Glutamatergic neuron (in vitro differentiated cells): ENCODE measurements at places on chromosomes 5 and 9.

- no peak for DNase-seq
Measured at GRCh38 chr9:132141344-132141947, 20.4 kb upstream of the NTNG2 start.

DNA sequence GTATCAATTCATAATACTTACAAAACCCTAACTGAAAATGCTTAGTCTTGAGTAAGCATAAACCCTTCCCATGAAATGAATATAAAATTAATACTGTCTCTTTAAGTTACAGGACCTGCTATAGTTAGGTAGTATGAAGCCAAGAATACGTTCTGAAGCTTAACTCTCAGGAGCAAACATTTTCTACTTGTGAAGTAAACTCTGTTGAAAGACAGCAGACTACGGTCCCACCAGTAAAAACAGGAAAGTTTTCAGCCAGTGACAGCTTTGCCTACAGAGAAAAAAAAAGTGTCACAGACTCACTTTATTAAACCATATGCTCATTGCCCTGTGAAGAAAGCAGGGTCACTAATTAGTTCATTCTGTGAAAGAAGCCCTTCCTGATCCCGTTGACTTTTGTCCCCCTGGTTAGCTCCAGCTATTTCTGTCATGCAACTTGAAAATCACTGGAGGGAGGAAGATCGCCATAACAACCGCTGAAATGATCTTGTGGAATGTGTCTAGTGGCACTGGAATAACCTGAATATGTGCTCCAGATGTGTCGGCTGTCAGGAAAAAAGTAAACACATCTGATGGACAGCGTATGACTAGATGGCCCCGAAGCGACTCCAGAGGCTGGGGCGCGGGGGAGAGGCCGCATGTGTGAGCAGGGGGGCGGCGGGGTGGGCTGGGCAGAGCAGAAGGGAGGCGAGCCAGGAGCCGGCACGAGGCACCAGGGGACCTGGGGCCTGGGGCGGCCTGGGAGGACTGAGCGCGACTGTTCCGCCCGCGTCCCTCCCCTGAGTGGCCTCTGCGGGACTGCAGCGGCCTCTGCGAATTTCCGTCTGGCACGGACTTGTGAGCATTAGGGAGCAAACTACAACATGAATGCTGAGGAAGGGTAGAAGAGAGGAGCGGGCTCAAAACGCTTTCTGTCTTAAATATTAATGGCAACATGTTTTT lies 41.9 kb downstream of the BNC2 start:
- peak; percentile 67 for DNase-seq

GRCh38 chr9:89394412-89394811 lies 76.1 kb downstream of the SECISBP2 start:
- DNase-seq = no peak

DNA sequence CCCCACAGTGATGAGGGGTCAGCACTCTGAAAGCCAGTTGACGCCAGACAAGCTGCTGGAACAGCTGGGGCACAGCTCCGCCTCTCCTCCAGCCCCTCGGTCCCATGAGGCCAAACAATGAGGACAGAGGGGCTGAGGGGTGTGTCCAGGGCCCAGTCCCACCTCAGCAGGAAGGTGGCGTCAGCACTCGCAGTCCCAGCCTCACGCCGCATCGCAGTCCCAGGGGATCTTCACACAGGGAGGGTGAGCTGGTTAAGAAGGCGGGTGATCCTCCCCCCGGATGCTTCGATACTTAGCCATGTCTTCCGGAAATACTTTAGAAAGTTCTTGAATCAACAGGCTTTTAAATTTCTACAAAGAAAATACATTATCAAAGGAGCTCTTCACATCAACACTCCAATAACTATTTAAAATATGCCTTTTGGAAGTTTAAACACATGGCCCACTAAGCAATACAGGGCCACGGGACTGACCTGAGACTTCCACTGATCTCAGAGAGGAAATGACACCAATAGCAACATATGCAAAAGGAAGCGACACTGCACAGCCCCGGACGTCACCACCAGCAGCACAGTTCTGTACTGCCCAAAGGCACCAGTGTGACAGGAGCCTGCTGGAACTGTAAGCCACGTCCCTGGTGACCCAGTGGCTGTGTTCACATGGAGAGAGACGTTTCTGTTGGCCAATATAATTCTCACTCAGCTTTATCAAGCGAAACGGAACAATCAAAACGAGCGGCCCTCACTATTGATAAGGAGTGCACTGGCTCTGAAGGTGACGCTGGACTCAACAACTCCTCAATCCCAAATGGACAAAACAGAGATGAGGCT lies 5.9 kb downstream of the MED10 start:
- no peak for DNase-seq

- no peak for DNase-seq
Measured at GRCh38 chr5:54093081-54093492, 217.3 kb downstream of the ARL15 start.

- no peak for DNase-seq
Measured at GRCh38 chr9:78692871-78693270, 395.9 kb downstream of the PSAT1 start.

- no peak for DNase-seq
Measured at GRCh38 chr9:33467526-33467925, 6.2 kb downstream of the NOL6 start.

DNA sequence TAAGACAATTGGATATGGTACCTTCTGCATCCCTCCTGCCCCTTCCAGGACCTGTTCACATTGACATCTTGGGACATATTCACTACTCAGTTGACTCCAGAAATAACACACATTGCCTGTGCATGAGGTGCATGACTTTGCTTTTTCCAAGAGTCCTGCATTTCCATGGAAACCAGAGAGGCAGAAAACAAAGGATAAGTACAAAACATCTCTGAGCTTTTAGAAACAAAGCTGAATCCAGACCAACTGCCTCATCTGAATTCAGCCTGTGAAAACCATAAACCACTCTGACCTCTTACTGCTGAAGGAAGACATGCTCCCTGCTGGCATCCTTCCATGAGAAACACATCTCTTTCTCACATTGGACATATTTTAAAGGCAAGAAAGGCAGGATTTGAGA lies 695.1 kb downstream of the TAF11L14 start:
- no peak for DNase-seq

DNA sequence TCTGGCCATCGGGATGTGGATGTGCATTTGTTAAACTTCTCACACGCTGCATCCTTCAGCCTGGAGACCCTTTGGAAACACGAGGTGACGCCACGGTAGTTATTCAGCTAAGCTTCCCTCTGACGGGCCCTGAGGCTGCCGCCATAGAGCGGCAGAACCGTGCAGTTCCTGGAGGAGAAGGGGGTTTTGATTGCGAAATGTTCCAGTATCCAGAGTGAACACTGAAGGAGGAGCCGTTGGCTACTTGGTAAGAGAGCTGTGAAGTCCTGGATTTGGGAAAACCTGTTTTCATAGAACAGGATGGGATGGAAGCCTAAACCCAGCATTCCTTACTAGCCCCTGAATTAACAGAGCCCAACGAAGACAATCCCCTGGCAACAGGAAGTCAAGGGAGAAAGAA lies 23.0 kb upstream of the EXOC3 start:
- no peak for DNase-seq

DNA sequence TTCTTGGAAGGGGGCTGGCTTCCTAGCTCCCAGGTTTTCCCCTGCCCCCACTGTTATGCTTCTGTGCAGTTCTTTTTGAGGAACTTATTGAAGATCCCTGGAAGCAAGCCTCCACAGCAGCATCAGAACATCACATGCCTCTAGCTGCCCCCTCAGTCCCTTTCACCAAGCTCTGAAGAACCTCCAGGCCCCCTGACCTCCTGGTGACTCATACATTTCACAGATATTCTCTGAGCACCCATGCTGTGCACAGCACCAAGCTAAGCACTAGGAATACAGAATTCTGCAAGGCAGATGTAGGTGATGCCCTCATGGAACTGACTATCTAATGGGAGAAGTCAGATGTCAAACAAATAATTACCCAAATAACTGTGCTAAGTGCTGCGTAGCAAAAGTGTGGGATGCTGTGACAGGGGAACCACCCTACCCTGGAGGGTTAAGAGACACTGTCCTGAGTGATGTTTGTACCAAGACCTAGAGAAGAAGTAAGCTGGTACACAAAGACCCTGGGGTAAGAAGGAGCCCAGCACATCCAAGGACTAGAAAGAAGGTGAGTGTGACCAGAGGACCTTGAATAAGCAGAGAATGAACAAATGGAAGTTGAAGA lies 213.7 kb upstream of the NR4A3 start:
- DNase-seq = no peak

DNA sequence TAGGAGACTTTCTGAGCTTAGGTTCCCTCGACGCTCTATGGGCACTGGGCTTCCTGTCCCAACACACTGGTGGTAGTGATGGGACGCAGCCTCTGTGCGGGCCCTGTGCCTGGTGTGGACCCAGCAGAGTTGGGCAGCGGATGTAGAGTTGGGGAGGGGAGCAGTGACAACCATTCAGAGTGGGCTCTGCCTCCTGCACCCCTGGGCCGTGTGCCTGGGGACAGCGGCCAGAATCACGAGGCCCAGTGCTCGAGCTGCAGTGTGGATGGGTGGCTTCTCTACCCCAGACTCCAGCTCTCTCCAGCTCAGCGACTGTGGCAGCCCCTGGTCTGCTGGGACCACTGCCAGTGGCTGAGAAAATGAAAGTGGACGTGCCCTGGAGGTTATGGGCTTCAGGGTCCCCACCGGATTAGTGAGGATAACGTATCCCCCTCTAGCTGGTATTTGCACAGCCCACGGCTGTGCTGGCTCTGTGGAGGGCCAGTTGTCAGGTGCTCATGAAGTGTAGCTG lies 18.6 kb downstream of the RXRA start:
- no peak for DNase-seq

DNA sequence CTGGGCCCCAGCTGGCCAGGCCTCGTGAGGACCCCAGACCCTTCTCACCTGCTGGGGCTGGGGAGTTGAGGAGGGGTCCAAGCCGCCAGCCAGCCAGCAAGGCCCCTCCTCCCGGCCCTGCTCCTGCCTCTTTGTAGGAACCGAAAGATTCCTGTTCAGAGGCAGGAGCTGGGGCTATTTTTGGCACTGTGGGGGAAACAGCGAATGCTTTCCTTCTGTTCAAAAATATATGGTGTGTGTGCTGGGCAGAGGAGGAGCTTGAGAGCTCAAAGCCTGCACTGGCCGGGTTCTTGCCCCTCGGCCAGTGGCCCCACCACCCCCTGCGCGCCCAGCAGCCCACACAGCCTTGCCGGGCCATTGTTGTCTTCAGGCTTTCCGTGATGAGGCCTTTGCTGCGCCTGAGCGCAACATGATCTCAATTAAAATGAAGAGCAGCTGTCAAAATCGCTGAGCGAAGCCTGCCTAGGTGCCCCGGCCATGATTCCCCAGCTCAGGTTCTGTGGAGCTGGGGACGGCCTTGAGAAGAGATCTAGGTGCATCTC lies 13.4 kb downstream of the NCS1 start:
- peak; percentile 35 for DNase-seq

DNA sequence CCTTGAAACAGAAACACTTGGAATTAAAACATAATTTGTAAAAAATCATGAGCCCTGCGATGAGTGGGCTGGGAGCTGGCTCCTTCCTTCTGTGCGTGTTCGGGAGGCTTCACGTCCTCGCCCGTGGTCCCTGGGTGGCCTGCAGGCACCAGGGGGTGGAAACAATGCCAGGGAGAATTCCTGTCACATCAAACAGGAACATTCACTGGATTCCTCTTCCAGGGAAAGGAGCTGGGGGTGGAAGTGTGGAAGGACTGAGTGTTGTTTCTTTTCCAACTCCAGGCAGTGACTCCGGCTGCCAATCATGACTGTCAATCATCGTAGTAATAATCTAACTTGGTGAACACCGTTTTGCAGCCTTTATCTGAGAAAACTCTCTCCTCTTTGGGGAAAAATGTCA lies 10.3 kb downstream of the TOR1A start:
- no peak for DNase-seq

DNA sequence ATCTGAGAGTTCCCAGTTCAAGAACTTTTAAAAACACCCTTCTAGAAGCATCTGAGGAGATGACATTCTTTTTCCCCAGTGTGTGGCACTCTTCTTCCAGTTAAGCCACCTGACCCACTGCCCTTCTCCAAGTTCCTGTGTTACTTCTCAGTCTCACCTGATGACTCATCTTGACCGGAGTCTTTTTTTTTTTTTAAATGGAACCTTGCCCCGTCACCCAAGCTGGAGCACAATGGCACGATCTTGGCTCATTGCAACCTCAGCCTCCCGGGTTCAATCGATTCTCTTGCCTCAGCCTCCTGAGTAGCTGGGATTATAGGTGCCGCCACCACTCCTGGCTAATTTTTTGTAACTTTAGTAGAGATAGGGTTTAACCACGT lies 224.1 kb upstream of the DAB2 start:
- no peak for DNase-seq

GRCh38 chr5:129384736-129385135 lies 75.4 kb upstream of the ADAMTS19 start:
- DNase-seq = no peak

- DNase-seq = no peak
Measured at GRCh38 chr5:158354958-158355357, 496.0 kb upstream of the CLINT1 start.

DNA sequence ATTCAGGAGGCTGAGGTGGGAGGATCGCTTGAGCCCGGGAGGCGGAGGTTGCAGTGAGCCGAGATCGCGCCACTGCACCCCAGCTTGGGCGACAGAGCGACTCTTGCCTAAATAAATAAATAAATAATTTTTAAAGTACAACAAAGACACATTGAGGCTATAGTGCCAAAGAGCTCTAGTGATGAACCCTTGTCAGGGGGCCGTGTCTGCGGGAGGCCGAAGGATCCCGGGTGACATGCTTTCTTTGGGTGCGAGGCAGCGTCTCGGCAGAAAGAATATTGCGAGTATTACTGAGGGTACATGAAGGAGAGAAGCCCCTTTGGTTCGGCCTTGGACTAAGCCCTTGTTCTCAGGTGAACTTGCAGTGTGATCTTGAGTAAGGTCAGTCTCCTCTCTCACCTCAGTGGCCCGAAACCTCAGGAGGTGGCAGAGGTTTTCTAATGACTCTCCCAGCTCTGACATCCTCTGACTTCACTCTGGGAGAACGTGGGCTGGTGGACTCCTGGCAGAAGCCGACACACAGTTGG lies 397 bp upstream of the RECK start:
- no peak for DNase-seq

- no peak for DNase-seq
Measured at GRCh38 chr5:124739634-124740025, 6.8 kb downstream of the ZNF608 start.

DNA sequence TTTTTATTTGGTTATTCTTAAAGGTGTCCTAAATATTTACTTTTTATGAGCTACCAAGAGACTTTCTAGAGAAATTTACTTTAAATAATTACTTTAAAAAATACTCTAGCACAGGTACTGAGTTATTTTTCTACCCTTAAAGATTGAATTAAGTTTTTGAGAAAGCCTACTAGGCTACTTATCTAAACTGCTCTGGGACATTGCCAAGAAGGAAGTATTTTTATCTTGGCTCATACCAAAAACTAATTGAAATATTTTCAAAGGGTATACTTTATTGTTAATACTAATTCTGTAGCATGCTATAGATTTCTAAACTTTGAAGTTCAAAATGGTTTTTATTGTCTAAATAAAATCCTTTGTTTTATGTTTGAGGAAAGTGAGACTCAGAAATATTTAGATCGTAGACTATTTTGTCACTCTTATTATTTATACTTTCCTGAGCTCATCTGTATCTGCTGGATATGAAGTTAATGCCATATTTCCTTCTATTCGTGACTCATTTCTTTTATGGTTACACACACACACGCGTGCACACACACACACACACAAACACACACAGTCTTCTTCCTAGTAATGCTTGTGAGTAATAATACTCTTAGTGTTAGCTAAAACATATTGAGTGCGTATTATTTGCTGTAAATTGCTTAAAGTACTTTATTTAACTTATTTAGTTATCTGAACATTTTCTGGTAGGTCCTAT lies 89.5 kb downstream of the MAN2A1 start:
- no peak for DNase-seq

- DNase-seq = no peak
Measured at GRCh38 chr9:126745574-126746411, 59.0 kb upstream of the ZBTB43 start.

- no peak for DNase-seq
Measured at GRCh38 chr5:168651648-168652047, 72.5 kb upstream of the PANK3 start.
